ENCODE measurements at places on chromosomes 5 and 9. TPM values are rescaled to one million over a fixed set of nuclear protein-coding genes. Genes with fewer than 3 reads are reported as not detected.
A peak's percentile ranks its signal among the peaks of the same experiment; 100 is the strongest.

DNA sequence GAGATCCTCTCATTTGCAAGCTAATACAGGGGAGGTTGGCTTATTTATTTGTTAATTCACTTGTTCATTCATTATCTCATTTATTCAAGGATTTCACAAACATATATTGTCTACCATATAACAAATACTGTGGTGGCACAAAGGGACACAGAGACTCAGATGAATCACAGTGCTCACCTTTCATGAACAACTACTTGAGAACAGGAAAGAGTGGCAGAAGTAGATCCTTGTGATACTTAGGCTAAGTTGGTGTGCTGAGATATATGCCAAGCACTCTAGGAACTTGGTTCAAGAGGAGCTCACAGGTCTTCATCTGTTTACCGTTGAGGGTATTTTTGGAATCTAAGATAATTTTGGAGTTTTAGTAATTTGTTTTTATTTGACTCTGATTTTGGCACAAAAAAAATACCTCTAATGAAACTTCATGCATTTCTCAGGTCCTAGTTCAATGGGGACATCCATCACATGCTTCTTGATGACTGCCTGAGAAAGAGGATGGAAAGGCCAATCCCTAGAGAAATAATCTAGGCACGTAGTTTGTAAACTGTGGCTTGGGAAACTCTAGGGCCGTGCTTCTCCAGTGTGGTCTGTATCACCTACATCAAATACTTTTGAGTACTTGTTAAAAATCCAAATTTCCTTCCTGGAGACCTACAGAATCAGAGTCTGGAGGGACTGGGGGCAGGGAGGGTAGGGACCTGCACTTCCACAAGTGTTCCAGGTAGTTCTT lies 113.3 kb downstream of the OSTF1 start:
- DNase-seq = no peak

DNA sequence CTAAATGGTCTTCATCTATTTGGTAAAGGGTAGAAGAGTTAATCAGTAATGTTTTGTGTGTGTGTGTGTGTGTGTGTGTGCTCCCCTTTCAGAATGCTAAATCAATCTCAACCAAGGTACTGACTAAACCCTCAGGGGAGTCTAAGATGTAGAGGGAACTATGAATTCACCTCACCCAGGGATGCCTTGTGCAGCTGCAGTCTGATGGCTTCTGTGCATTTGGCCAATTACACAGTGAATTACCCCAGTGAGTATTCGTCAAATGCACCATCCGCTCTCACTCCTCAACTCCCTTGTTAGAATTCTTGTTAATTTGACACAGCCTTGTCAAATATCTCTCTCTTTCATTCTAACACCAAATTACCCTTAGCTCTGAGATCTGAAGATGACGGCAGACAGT lies 234.6 kb downstream of the GABRB2 start:
- no peak for DNase-seq

GRCh38 chr5:125484272-125484741 lies 737.9 kb upstream of the ZNF608 start:
- peak; percentile 32 for DNase-seq

Gene ARHGEF37
- total RNA-seq = 11.9 TPM

DNA sequence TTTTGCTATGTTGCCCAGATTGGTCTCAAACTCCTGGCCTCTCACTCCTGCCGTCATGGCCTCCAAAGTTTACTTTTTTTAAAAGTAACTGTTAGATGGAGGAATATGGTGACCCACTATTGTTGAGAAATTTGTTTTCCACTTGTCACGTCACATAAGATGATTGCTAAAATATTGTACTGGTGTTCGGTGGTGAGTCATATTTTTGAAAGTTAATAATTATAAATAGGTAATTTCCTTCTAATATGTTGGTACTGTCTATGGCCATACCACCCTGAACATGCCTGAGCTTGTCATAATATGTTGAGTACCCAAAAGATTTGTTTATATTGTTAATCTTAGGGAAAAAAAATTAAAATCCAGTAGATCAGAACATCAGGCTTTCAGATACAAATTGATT lies 22.6 kb downstream of the RMI1 start:
- DNase-seq = no peak

DNA sequence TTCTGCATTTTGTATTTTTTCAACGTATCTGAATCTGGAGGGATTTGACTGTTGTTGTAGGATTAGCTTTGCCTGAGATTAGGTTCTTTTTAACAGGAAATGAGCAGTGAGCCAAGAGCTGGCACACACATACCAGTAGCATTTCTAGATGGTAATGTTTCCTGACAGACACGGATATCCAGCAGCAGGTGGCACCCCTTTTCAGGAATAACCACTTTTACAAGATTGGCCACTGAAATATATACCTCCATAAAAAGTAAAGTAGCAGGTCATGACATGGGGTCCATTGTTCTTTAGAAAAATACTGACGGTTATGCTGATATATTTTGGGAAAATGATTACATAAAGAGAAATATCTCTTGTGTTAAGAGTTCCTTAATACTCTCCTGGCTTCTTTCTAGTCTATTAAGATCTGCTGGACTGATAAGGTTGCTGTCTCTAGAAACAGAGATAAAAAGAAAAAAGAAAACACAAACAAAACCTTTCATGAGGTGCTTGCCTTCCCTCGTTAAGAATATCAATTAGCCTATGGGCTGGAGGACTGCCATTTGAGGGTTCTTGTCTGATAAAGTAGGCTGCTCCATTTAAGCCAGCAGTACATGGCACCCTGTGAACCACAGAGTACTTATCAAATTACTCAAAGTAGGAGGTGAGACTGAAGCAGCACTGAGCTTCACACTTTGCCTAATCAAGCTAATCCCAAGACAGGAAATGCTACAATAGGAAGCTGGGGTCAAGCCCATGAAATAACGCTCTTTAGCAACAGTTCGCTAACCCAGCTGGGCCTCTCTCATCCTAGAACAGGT lies 101.6 kb upstream of the PCA3 start:
- DNase-seq = no peak

Gene PPP6C
- total RNA-seq = 48.2 TPM

- DNase-seq = no peak
Measured at GRCh38 chr9:38058452-38059232, 10.4 kb downstream of the SHB start.

DNA sequence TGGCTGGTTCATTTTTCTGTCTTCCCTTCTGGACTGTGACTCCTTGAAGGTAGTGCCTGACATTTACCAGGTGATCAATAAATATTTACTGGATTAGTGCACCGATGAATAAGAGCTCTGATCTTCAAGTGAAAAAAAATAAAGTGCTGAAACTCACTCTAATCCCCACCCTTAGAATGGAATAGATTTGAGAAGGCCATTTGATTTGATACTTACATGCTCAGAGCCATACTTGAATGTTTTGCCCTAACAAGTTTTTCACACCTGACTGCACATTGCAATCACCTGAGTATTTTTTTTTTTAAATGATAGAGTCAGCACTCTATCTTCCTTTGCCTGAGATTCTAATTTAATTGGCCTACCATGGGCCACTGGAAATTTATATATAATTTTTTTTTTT lies 105.7 kb downstream of the LRRC70 start:
- DNase-seq = no peak

DNA sequence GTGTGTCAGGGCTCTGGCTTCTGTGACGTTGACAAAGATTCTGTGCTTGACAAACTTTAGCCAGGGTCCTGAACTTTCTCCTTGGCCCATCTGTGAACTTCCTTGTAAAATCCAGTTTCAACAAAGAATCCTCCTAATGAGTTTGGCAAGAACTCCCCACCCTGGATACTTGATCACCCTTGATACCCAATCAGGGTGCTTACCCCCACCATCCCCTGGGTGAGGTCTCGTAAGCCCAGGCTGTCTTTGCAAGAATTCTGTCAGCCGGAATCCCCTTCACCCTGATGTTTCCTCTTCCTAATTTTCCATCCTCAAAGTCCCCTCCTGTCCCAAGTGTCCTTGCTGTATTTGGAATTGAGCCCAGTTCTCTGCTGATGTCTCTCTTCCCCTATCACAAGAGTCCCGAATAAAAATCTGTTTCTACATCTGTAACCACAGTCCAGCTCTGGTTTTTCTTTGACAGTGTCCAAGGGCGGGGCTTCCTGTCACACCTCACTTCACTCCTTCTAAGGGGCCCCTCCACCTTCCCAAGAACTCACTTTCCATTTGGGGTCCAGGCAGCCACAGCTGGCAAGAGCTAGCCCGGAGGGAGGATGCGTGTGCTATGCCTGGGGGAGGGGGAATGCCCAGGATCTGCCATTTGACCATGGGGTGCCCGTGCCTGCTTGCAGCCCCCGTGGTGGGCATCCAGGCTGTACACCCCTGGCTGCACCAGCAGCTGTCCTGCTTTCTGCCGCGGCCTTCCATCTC lies 2.7 kb upstream of the CARD19 start:
- DNase-seq = peak; percentile 40

DNA sequence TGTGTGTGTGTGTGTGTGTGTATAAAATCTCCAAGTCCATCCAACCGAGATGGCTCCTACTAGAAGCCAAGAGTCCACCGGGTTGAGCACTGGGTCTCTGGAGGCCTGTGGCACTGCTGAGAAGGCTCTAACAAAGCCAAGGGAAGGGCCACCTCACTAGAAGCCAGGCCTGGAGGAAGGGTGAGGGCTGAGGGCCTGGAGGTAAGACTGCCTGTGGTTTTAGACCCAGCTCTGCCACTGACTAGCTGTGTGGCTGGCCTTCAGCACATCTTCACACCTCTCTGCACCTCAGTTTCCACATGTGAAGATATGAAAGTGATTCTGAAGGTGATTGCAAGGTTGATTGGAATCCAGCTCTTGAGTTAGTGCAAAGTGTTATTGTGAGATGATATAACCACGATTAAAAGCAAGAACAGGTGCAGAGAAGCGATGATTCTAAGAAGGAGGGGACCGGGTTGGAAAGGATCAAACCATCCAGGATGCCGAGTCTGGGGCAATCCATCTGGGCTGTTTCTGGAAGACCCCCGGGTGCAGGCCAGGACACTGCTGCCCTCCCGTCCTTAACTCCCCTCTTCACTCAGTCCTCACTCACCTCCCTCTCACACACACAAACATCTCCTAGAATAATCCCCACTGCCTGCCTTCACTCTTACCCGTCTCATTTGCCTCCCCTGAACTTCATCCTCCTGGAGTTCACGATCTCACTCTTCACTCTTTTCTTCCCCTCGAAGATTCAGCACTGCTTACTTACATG lies 2.3 kb downstream of the IL4 start:
- DNase-seq = peak; percentile 11
